ENCODE measurements at places on chromosomes 2 and 18.
A peak's percentile ranks its signal among the peaks of the same experiment; 100 is the strongest.

- peak; percentile 96 for DNase-seq
These were observed 26.8 kb downstream of the THAP4 start for GRCh38 chr2:241609859-241610793.

GRCh38 chr18:45069546-45069945 lies 388.9 kb downstream of the SETBP1 start:
- no peak for DNase-seq

GRCh38 chr2:65724336-65724735 lies 291.9 kb upstream of the SPRED2 start:
- DNase-seq = no peak

DNA sequence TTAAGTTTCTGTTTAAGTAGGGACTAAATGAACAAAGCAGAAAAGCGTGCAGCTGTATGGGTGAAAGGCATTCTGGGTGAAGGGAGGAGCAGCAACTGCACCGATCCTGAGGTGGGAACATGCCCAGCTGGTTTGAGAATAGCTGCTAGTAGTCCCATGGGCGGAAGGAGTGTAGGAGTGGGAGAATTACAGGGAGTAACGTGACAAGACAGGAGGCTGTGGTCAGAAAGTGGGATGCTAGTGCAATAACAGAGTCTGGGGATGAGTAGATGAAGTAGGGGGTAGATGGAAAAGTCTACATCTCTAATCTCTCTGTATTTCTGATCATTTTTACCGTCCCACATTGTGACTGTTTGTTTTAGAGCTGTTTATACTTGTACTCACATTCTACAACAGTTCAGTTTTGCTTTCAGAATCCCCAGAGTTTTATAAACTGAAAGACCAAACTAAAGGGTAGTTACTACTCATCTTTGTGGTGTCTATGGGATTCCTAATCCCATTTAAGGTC lies 118.9 kb downstream of the LCLAT1 start:
- DNase-seq = no peak

GRCh38 chr18:34493566-34494358 lies 216.3 kb upstream of the DTNA start:
- DNase-seq = no peak

GRCh38 chr2:157466764-157467163 lies 22.9 kb upstream of the CYTIP start:
- DNase-seq = peak; percentile 65
